ENCODE measurements at places on chromosomes 3 and 15.

GRCh38 chr15:100968050-100968966, 49.2 kb downstream of the LRRK1 start:
- no peak for DNase-seq

- no peak for DNase-seq
These were observed 32.3 kb upstream of the SYNPR start for GRCh38 chr3:63245726-63246241.

DNA sequence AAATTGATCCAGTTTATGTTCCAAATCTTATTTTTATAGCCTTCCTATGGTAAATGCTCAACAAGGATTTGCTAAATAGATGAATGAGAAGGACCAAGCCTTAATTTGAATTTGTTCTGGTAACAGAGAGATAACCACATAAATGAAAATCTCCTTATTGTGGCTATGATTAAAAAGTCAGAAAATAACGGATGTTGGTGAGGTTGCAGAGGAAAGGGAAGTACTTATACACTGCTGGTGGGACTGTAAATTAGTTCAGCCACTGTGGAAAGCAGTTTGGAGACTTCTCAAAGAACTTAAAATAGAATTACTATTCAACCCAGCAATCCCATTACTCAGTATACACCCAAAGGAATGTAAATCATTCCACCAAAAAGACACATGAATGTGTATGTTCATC, 26.2 kb downstream of the AAGAB start:
- DNase-seq, result no peak

DNA sequence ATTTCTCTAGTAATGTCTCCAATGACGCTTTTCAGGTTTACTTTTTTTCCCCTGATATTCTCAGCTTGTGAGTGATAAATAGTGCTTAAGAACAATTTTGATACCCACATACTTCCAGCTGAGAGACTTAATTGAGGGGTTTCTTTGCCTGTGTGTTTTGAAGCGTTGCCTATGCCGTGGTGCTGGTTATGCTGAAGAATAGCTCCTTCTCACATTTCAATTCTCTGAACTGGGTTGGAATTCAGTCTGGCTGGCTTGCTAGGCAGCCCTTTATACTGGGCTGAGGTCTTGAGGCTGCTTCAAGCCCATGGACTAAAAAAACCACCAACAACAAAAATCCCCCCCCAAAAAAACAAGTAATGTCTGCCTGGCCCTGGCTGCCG, 87.4 kb downstream of the CHST2 start:
- DNase-seq, result no peak

DNA sequence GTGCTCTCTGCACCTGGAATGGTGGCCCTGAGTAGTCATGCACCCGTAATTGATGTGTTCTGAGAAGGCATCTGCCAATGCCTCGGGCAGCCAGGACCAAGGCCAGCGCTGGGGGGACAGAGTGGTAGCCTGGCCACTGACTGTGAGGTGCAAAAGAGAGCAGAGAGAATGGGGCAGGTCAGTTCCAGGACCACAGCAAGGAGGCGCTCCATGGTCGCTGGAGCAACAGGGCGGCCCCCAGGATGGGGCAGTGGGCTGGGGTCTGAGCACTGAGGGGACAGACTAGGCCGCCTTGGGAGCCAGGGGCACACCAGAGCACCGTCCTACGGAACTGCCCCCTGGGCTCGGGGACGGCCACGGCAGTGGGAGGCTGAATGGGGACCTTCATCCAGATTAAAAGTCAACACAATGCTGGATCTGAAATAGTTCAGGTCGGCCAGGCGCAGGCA, 48.3 kb upstream of the IQSEC1 start:
- DNase-seq, result no peak

DNA sequence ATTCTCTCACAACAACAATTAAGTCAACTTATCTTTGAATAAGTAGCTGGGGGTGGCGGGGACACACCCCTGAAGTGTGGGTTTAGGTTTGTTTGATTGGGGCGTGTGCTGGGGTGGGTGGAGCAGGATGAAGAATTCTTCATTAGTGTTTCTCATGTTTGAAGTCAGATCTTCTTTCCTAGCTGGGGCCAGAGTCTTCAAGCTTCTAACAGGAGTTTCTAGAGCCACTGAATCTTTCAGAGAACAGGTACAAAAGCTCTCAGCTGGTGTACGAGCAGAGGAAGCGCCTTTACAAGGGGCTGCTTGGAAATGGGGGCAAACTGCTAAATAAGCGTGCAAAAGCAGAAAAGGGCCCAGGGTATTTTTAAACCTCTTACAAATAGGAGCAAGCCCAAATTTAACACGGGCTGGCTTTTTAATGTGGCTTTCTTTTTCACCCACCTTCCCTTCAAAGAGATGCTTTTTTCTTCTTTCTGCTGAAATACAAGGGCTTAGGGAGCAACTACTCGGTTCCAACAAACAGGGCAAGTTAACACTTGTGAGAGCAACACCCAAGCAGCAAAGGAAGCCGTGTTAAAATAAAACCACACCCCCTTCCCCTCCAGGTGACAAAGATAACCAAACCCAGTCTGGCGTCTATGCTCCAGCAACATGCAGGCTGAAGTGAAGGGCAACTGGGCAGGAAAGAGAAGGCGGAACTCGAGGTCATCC, 86.9 kb upstream of the RASGRP1 start:
- DNase-seq, result no peak

GRCh38 chr3:31815006-31815405, 166.1 kb downstream of the OSBPL10 start:
- DNase-seq, result no peak

DNA sequence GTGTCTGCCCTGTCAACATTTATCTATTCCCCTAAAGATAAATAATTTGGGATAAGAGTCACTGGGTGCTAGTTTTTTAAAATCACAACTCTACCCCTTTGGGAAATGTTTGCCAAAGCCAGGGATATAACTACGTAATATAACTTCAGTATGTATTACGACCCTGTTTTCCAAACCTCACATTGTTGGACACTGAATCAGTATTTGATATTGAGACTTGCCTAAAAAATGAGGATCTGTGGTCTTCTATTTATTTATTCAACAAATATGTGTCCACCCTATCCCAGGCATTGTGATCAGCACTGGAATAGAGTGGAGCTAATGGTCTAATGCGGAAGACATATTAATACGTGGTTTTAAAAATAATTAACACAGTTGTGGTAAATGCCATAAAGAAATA, 4.5 kb upstream of the MGA start:
- no peak for DNase-seq

GRCh38 chr15:74400915-74401757, 32.6 kb downstream of the SEMA7A start:
- no peak for DNase-seq

DNA sequence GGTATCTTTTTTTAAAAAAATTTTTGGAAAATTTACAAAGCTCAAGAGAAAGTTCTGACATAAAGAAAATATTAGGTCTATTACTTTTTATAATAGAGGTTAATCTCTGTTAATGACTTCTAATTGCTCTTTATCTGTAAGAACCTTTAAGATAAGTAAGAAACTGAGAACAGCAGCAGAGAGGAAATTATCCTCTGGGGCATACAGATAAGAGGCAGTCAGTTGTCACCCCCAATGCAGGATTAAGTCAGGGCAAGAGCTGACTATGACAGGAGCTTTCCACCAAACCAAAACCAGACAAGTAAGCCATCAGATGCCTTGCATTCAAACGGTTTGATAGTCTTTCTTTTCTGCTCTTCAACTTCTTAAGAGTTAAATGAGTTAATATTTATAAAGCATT, 149.0 kb downstream of the GSK3B start:
- DNase-seq, result no peak

DNA sequence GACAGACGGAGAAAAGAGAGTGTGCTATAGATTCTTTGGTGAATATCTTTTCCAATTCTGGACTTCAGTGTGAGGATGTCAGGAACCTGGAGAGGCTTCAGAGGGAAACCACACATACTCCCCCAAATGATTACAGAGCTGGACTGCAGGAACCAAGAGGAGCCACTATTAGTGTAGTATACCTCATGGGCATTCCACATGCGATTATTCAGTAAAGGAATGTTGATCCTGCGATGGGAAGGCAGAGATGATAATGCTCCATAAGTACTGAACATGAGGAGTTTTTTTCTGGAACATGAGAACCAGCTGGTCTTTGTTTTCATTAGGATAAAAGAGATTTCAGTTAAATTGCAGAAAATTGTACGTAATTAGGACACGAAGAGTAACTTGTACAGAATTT, 18.7 kb downstream of the STARD9 start:
- no peak for DNase-seq

DNA sequence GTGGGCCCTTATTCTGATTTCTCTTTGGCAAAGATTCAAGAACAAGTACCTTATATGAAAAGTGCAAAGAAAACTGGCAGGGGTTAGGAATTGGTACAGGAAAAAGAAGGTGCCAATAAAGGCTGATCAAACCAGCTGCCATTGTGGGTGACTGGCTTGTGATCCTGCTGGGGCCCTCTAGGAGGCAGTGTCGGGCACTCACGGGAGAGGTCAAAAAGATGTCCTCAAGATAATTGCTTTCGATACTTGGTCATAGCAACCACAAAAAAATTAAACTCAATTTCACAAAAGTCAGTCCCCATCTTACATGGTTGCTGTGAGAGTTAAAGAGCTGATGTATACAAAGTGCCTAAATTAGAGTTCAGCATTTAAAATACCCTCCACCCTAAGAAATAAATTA, 31.0 kb upstream of the CAV3 start:
- no peak for DNase-seq

Data from stimulated activated CD8-positive, alpha-beta memory T cell treated with anti-CD3 and anti-CD28 coated beads, Interleukin-7, amount 100 ng/mL, for 1 hour (primary cell).